ENCODE measurements at places on chromosomes 4 and X.

DNA sequence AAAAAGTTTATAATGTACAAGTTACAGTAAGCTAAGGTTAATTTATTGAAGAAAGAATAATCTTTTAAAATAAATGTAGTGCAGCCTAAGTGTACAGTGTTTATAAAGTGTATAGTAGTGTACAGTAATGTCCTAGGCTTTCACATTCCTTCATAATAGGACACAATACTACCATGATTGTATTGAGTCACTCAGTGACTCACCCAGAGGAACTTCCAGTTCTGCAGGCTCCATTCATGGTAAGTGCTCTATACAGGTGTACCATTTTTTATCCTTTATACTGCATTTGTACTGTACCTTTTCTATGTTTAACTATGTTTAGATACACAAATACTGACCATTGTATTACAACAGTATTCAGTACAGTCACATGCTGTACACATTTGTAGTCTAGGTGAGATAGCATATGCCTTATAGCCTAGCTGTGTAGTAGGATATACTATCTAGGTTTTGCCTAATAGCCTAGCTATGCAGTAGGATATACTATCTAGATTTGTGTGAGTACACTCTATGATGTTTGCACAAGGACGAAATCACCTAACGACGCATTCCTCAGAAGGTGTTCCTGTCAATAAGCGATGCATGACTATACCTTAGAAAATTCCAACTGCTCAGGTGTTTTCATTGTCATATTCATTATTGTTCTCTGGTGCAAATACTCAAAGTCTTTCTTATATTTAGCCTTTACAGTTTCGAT lies 5.5 kb upstream of the TMEM255A start:
- no peak for DNase-seq

DNA sequence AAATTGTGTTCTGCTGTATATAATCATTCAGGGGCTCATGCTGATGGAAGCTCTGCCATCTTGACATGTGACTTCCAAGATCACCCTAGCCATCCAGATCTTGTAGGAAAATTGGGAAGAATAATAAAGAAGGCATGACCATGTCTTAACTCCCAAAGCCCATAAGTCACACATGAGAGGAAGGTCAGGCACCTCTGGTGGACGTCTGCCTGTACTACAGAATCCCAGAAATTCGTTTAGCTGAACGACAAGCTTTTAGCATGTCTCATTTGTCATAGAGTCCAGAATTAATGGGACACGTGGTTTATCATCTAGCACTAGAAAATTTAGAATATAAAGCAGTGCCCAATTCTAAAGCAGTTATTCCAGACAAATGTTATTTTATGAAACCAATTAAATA lies 212.7 kb downstream of the CENPC start:
- no peak for DNase-seq

DNA sequence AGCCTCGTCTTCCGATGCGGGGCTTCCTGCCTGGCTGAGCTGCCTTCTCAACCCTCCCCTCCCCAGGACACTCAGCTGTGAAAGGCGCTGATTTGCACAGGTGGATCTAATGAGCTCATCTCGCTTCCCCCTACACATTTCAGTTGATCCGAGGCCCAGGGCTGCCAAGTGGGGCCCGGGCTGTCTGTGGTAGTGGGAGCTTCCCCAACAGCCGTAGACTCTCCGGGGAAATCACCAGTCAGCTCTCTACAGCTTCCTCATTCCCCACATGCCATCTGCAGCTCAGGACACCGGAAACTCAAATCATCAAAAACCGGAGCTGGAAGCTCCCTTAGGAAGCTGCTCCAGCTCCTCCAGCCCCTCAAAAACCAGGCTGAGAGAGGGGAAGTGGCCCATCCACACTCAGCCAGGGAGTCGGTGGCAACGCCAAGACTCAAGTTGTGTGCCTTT lies 56.2 kb downstream of the SMIM20 start:
- DNase-seq = peak; percentile 88

DNA sequence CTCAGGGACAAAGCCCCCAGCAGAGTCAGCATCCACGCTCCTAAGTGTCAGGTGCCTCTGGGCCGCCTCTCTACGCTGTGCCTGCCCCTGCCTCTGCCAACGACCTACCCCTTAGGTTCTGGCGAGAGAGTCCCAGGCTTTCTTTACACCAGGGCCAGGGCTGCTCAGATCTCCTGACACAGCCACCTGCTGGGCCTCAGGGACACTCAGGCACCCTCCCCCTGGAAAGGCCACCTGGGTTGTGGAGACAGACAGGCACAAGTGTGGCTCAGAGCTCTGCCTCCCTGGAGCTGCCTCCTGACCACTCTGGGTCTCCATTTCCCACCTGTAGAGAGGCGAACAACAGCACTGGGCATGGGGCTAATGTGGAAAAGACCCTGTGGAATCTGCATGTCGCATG lies 90.0 kb upstream of the ADRA2C start:
- DNase-seq = no peak

DNA sequence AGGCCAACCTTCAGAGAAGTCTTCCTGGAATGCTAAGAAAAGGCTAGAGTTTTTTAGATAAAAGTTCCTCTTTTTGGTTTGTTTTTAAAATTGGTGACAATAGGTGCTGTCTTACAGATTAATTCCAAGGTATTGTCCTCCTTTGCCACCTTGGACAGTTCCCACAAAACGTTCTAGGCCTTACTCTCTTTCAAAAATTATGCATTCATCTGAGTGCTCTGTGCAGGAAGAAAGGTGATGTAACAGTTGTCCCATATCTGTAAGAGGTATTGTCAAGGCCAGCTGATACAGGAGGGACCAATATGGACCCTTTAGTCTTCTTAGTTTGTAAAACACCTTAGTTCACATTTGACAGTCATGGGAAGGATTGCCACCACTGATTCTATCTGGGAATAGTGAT lies 15.9 kb upstream of the CXCL5 start:
- no peak for DNase-seq

DNA sequence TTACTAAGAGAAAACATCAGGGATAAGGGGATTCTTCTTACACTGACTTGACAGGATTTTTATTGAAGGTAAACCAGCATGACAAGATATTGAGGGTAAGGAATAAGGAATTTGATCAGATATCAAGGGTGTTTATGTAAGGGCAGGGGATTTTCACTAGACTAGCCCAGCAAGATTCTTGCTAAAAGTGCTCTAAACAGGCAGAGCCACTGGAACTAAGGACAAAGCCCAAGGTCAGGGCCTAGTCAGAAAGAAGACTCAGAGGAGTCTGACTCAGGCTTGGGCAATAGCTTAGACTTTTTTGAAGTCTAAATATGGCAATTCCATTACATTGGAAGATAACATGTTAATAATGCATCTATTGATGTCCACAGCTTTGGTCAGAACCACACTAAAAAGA lies 6.5 kb upstream of the GLRA3 start:
- no peak for DNase-seq

DNA sequence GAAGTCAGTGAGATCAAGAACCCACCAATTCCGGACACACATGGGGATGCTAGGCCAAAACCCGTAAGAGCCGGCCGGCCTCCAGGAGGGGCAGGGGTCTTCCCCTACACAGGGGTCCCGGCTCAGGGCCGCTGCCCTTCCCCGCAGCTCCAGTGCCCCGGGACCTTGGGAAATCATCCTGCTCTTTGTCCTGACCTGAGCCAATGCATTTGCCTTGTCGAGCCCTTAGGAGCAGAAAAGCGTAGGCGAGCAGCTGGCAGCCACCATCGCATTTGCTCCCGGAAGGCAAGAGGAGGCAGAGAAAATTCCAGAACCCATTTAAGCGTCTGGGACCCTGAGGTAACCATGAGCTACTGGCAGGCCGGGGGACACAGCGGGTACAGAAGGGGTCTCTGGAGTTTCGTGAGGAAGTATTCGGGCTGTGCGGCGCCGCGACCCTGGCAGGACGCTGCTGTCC lies 7.4 kb upstream of the TNIP2 start:
- DNase-seq = no peak

GRCh38 chrX:8946563-8946962 lies 87.4 kb downstream of the FAM9B start:
- no peak for DNase-seq
